Natural killer cell (primary cell): ENCODE measurements at places on chromosomes 6 and 20.

DNA sequence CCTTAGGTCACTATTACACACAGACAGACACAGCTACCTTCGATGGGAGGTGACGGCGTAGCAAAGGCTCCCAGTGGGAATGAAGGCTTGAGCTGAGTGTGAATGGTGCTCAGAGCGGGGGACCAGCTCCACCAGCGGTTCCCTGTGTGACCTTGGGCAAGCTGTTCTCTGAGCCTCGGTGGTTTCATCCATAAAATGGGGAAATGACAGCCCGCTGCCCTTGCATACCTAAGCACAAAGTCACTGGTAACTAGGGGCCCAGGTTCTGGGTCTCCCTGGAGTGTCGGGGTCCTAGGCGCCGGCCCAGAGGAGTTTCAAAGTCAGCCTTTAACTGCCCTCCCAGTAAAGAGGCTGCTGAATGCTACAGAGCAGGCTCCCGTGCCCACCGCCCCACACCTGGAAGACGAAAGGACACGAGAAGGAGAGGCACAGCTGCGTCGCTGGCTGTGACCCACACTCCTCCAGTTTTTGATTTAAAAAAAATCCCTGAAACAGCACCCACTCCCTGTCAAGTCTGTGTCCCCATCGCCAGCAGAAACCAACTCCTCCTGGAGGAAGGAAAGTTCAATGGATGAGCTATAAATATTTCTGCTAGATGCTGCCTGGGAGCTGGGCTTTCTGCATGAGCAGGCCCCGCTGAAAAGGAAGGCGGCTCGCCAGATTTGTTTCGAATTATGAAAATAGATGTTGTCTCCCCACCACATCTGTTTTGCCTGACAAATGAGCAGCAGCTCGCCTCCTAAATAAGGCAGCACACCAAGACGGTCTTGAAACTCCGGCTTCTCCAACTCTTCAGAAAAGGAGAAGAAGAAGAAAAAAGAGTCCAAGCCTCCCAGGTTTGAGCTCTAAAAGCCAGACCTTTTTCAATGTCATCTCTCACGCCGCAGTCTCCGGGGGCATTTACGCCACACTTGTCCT lies 27.4 kb downstream of the PMEPA1 start:
- H3K36me3 ChIP-seq: no peaks in the 10 kb centered on the region
- DNase-seq: no peak
- peaks cover 40% of the 10 kb centered on the region for H3K4me1 ChIP-seq
- no peaks in the 10 kb centered on the region for H3K27me3 ChIP-seq
- H3K27ac ChIP-seq: peak overlapping the region; percentile 34
- H3K4me3 ChIP-seq: no peak overlapping the region

- peaks cover 14% of the 10 kb centered on the region for H3K4me1 ChIP-seq
- DNase-seq: no peak
- H3K4me3 ChIP-seq: no peak overlapping the region
- no peak overlapping the region for H3K27ac ChIP-seq
- no peaks in the 10 kb centered on the region for H3K27me3 ChIP-seq
- no peaks in the 10 kb centered on the region for H3K36me3 ChIP-seq
Measured at GRCh38 chr6:130697995-130698535, 129.1 kb upstream of the SMLR1 start.

DNA sequence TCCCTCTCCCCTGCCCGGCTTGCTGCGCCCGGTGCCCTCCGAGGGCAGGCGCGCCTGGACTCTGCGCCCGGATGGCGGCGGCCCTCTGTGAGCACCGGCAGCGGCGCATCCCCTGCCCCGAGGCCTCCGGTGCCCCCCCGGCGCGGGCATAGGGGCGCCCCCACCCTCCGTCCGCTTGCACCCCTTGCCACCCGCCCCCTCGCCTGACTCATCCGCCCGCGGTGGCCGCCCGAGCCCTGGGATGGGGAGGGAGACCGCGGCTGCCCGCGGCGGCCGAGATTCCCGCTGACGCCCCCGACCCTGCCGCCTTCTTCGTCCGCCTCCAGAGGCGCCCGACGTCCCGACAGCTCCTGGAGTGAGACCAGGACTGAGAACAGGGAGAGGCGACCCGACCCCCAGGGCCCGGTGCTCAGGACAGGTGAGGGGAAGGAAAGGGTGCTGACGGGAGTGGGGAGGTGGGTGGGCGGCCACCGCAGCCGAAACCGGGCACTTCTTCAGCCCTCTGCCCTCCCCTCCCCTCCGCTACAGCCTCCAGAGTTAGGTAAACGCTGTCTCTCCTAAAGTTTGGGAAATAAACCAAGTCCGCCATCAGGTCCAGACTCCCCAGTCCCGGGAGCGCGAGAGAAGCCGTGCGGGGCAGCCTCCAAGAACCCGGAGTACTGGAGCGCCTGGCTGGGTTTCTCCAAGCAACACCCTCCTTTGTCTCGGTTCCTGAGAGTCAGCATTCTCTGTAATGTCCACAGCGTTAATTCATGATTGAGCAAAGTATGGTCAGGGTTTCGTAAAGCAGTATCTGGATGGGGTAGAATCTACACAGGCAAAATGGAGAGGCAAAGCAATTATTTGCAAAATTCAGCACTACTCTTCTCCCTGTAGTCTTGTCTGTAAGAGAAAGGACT lies 539 bp downstream of the TMEM200A start:
- peaks cover 13% of the 10 kb centered on the region for H3K27me3 ChIP-seq
- H3K4me1 ChIP-seq: peaks cover 15% of the 10 kb centered on the region
- no peaks in the 10 kb centered on the region for H3K36me3 ChIP-seq
- peak overlapping the region; percentile 71 for H3K4me3 ChIP-seq

GRCh38 chr20:63216041-63216848 lies at the start of gene YTHDF1:
YTHDF1 (minus strand) TSS chr20:63216131; CDS start chr20:63215892, 239 bp downstream.
- DNase-seq: peak; percentile 94
- H3K4me1 ChIP-seq: peaks cover 35% of the 10 kb centered on the region
- peak within 1 kb of the TSS; percentile 74 for H3K27ac ChIP-seq
- H3K4me3 ChIP-seq: peak within 1 kb of the TSS; percentile 60
- H3K27me3 ChIP-seq: no peaks in the 10 kb centered on the region

GRCh38 chr6:3102875-3103274 lies 15.6 kb upstream of the BPHL start:
- no peak overlapping the region for H3K4me3 ChIP-seq
- H3K27me3 ChIP-seq: no peaks in the 10 kb centered on the region
- peaks cover 60% of the 10 kb centered on the region for H3K36me3 ChIP-seq
- DNase-seq: no peak
- no peak overlapping the region for H3K27ac ChIP-seq
- H3K4me1 ChIP-seq: no peaks in the 10 kb centered on the region

- no peaks in the 10 kb centered on the region for H3K36me3 ChIP-seq
- no peaks in the 10 kb centered on the region for H3K27me3 ChIP-seq
- no peaks in the 10 kb centered on the region for H3K4me1 ChIP-seq
- DNase-seq: no peak
Measured at GRCh38 chr20:24698706-24699206, 229.3 kb downstream of the SYNDIG1 start.

- H3K4me3 ChIP-seq: peak overlapping the region; percentile 39
- H3K27me3 ChIP-seq: no peaks in the 10 kb centered on the region
- peaks cover 7% of the 10 kb centered on the region for H3K4me1 ChIP-seq
- no peaks in the 10 kb centered on the region for H3K36me3 ChIP-seq
- no peak overlapping the region for H3K27ac ChIP-seq
- peak; percentile 63 for DNase-seq
Measured at GRCh38 chr6:209432-210103, 82.7 kb upstream of the DUSP22 start.

- peak; percentile 41 for DNase-seq
- H3K27ac ChIP-seq: no peak overlapping the region
- H3K27me3 ChIP-seq: no peaks in the 10 kb centered on the region
Measured at GRCh38 chr6:36701401-36701991, 3.9 kb downstream of the RAB44 start.

DNA sequence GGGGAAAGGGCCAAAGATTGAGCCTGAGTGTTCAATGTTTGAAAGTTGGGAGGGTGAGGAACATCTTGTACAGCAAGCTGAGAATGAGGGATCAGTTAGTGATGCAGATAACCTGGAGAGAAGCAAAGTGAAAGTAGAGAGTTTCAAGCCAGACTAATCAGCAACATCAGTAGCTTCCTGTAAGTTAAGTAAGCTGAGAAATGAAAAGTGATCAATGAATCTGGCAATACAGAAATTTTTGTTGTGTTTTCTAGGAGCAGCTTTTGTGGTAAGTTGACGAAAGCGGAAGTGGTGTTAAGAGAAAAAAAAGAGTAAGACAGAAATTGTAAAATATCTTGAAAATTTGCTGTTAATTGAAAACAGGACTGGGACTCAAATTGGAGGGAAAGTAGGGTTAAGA lies 855.5 kb upstream of the MAP3K7 start:
- no peak overlapping the region for H3K27ac ChIP-seq
- H3K4me3 ChIP-seq: no peak overlapping the region
- peaks cover 6% of the 10 kb centered on the region for H3K4me1 ChIP-seq
- no peak for DNase-seq
- no peaks in the 10 kb centered on the region for H3K27me3 ChIP-seq

GRCh38 chr6:28597217-28597835 lies 71.6 kb downstream of the GPX5 start:
- H3K27ac ChIP-seq: no peak overlapping the region
- H3K4me3 ChIP-seq: no peak overlapping the region
- H3K27me3 ChIP-seq: peaks cover 12% of the 10 kb centered on the region
- H3K4me1 ChIP-seq: no peaks in the 10 kb centered on the region
- DNase-seq: peak; percentile 32

DNA sequence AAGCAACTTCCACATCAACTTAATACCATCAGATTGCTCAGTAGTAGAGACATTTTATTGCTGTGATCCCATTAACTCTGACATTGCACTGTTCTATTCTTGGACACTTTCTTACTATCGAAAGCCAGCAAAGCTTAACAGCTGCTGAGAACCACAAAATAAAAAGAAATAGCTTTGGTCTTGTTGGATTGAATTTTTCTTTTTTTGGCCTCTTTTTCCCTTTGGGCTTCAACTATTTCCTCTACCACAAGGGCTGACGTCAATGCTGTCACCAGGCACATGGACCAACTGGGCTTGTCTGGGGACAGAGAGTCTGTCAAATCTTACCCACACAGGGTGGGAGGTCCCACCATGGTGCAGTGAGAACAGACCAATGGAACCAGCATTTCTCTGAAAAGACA lies 63.4 kb upstream of the ENPP5 start:
- no peaks in the 10 kb centered on the region for H3K27me3 ChIP-seq
- no peaks in the 10 kb centered on the region for H3K36me3 ChIP-seq
- H3K4me1 ChIP-seq: no peaks in the 10 kb centered on the region

- H3K27ac ChIP-seq: no peak overlapping the region
- H3K36me3 ChIP-seq: no peaks in the 10 kb centered on the region
- no peaks in the 10 kb centered on the region for H3K27me3 ChIP-seq
- no peaks in the 10 kb centered on the region for H3K4me1 ChIP-seq
- DNase-seq: no peak
Measured at GRCh38 chr6:167668019-167668753, 158.5 kb upstream of the AFDN start.

DNA sequence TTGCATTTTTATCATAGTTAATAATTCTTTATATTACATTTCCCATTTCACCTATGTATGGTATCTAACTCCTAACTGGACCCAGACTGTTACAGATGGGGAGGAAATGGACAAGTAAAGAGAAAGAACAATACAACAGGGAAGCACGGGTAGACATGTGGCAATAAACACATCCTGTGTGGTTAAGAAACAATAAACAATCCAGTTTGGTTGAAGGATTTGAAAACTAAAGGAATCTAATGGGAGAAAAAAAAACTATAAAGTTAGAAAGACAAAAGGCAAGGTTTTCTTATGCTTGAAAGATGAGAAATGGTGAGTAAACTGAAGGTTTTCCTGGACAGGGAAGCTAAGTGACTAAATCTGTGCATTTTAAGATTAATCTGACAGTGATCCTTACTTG lies 34.9 kb upstream of the ALDH8A1 start:
- H3K27ac ChIP-seq: no peak overlapping the region
- H3K4me1 ChIP-seq: no peaks in the 10 kb centered on the region
- DNase-seq: no peak
- H3K27me3 ChIP-seq: no peaks in the 10 kb centered on the region
- peaks cover 42% of the 10 kb centered on the region for H3K36me3 ChIP-seq
- H3K4me3 ChIP-seq: no peak overlapping the region

- no peak for DNase-seq
- H3K4me3 ChIP-seq: no peak overlapping the region
Measured at GRCh38 chr20:43937591-43937990, 22.9 kb downstream of the TOX2 start.

GRCh38 chr6:41733707-41734665 lies 1.4 kb downstream of the TFEB start:
- peaks cover 55% of the 10 kb centered on the region for H3K4me1 ChIP-seq
- no peaks in the 10 kb centered on the region for H3K27me3 ChIP-seq

DNA sequence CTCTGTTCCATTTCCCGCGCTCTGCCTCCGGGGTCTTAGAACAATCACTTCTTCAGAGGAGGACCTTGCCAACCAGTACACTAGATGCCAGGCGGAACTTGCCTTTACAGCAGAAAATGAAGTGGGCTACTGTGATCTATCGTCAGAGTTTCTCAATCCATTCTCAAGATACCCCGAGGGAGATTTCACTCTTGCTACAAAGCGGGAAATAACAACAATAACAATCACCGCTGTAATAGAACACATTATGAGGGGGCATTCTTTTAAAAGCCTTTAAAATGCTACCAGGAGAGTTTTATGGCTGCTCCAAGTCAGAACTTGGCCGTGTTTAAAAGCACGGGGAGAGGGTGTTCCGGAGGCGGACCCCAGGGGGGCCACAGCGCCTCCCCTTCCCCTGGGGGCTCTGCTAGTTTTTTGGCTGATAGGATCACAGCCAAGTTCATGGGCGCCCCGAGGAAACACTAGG lies 617.0 kb upstream of the AGPAT4 start:
- no peaks in the 10 kb centered on the region for H3K36me3 ChIP-seq
- DNase-seq: no peak
- no peak overlapping the region for H3K27ac ChIP-seq
- H3K4me1 ChIP-seq: no peaks in the 10 kb centered on the region

GRCh38 chr20:21365771-21366170 lies 31.6 kb downstream of the NKX2-4 start:
- H3K27ac ChIP-seq: no peak overlapping the region
- no peak for DNase-seq
- H3K36me3 ChIP-seq: peaks cover 57% of the 10 kb centered on the region
- no peak overlapping the region for H3K4me3 ChIP-seq

- no peaks in the 10 kb centered on the region for H3K36me3 ChIP-seq
- H3K4me1 ChIP-seq: peaks cover 8% of the 10 kb centered on the region
- peaks cover 14% of the 10 kb centered on the region for H3K27me3 ChIP-seq
- no peak for DNase-seq
Measured at GRCh38 chr6:143674483-143675381, 3.0 kb upstream of the PHACTR2 start.

DNA sequence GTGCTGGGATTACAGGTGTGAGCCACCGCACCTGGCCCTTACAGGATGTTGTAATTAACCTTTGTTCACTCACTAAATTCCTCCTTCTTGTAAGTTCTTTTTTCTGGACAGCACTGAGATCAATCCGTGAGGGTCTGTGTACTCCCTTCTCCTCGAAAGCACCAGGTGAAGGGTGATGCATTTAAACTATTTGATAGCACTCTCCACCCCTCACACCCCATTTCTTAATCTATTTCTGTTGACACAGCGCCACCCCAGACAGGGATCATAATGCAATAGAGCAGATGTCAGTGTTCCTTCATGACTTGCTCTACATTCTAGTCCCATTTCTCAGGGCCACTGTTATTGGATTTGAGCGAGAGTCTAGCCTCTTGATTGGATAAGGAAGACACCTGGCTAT lies 46.3 kb downstream of the PPP1R14C start:
- no peak overlapping the region for H3K4me3 ChIP-seq
- no peaks in the 10 kb centered on the region for H3K36me3 ChIP-seq
- no peaks in the 10 kb centered on the region for H3K27me3 ChIP-seq
- no peak overlapping the region for H3K27ac ChIP-seq
- no peak for DNase-seq
- H3K4me1 ChIP-seq: no peaks in the 10 kb centered on the region

- H3K27me3 ChIP-seq: no peaks in the 10 kb centered on the region
- H3K4me3 ChIP-seq: no peak overlapping the region
- H3K4me1 ChIP-seq: no peaks in the 10 kb centered on the region
- no peak for DNase-seq
Measured at GRCh38 chr6:134539865-134540323, 222.0 kb upstream of the SGK1 start.
